ENCODE measurements at places on chromosomes 11 and 22.

DNA sequence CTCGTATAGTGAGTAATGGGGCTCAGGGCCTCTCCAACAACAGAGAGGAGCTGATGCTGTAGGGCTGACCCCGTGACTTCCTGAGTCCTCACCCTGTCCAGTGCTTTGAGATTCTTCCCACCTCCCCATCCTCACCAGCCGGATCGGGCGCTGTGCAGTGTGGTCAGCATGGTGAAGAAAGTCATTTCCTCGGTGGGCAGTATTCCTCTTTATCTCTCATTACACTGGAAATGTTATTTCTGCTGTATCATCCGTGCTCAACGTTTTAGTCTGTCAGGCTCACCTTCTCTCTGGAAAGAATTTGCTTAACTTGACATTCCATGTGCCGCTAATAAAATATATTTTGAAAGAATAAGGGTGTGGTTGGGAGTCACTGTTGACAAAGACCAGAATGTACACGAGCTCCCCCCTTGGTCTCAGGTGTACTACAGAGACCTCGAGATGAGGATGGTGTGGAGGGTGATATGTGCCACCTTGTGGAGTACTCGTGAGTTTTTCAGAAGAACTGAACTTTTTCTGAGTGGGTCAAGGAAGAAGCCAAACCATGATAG lies 25.7 kb upstream of the SCGB1A1 start:
- DNase-seq, result peak; percentile 36

DNA sequence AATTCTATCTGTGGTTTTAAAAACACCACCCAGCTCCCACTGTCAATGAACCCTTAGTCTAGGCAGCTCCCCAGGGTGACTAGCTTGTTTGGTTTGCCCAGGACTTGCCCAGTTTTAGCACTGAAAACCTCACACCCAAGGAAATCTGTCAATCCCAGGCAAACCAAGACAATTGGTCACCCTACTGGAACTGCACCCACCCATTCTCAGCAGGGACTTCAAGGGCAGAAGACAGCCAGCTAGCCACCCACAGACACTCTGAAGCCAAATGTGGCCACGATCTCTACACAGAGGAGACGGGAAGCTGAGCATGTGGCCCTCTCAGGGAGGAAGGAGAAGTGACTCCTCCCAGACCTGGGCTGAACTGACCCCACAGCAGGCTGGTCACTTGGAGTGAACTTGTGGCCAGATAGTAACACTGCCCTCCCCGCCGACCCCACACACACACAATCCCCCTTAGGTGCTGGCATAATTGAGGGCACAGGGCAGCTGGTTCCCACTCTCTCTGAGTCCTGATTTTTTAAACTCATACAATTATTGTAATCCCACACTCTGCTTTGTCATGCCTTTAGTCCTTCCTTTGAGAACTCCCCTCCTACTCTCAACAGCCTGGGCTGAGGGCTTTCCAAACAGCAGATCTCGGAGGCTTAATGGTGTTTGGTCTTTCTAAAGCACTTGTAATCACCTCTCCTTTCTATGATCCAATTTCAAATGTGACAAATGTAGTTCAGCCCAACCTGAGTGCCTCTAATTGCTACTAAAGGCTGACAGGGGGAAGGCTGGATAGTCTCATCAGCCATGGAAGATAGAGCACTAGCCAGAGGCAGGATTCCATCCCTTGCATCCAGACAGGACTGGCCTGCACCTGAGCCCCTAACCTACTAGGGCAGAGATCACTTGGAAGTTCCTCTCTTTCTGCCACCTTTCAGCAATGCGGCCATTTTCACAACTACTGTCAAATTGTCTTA lies 74.7 kb upstream of the DRD2 start:
- DNase-seq, result no peak

DNA sequence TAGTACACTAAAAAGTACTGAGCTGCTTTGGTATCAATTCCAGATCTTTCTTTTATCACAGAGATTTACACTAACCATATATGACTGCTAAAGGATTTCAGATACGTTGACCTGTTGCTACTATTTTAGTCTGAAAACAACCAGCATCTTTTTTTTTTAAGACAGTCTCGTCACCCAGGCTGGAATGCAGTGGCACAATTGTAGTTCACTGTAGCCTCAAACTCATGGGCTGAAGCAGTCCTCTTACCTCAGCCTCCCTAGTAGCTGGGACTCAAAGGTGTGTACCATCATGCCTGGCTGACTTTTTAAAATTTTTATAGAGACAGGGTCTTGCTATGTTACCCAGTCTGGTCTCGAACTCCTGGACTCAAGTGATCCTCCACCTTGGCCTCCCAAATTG lies 24.2 kb upstream of the L3MBTL2 start:
- no peak for DNase-seq

DNA sequence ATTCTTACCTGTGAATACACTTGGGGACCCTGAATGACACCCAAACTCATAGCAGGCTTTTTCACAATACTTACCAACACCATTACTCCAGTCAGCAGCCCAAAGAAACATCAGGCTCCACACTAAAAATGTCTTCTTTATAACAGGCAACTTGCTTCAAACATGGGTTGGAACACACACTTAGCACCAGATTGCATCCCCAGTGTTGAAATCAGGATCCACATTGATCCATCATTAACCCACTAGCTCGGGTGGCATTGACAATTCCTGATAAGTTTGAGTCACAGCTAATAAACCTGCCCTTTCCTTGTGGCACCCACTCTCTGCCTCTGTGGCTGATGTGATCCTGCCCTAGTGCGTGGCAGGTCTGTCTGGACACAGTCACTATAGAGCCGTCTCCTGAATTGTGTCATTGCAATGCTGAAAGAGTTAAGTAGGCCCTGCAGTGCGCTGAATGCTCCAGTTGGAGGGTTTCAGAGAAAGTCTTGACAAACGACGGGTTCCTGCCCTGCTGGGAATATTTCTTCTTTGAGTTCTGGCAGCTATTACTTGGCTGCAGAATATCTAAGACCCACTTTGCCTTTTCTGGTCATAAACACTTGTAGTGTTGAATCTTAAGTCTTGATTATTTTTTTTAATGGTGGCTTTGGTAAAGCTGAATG lies 19.6 kb upstream of the C11orf96 start:
- DNase-seq, result no peak

DNA sequence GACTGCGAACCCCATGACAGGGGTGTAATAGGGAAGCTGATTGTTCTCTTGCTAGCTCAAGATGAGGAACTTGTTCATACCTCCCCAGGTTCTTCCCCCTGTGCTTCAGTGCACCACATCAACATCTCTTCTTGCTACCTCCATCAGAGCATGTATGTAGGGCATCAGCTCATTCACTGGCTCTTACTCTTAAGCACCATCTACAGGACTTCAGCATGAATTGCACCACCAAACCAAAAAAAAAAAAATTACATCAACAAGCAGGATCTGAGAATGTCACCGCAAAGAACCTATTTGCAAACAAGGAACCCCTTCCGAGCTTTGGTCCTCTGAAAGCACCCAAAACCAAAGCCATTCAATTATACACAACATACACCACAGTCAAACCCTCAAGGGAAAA lies 2226.5 kb upstream of the RAG2 start:
- peak; percentile 66 for DNase-seq

DNA sequence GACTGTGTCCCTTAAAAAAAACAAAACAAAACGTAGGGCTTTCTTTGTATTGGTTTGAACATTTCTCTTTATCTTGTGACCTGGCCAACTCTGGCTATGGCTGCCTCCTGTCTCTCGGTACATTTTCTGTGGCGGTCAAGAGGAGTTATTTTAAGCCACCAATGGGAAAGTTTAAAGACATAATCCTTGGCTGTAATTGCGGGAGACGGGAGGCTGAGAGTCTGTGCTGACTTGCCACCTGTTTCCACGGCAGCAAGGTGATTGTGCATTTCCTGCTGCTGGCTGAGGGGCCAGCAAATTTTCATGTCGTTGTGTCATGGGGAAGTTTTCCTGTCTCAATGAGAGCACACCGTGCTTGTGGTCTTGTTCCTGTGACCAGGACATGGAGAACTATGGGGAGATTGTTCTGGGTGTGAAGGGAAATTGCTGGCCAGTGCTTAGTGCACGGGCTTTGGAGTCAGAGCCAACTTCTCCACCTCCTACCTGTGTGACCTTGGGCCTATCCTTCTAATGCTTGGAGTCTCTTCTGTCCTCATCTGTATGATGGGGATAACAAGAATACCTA lies 11.0 kb downstream of the PTPRJ start:
- peak; percentile 84 for DNase-seq

DNA sequence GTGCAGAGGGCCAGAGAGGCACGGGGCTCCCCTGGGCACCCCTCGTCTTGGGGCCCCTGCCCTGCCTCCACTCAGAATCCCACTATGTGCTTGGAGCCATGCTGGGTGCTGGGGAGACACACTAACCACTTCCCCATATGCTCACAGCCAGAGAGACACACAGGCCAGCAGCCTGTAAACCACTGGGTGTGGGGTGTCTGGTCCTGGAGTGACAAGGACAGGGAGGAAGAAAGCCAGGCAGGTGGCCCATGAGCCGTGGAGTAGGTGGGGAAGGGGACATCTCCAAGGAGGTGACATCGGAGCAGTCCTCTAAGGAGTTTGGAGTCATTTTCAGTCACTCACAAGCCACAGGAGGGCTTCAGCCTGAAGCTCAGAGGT lies 58.9 kb downstream of the CDKN1C start:
- no peak for DNase-seq

DNA sequence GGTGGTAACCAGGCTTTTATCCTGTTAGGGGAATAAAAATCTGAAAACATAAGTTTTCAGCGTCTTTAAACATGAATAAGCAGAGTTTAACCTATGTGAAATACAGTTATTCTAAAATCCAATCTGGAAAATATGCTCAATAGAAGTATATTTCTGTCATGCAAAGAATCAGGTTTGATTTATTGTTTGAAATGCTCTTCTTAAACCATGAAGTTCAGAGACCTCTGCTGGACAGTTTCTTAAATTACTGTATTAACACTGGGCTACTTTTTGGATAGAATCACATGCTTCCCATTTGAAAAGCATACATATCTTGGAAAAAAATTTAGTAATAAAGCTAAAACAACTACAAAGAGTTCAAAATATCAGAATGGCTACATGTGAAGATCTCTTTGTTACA lies 25.4 kb downstream of the APIP start:
- DNase-seq, result peak; percentile 77

DNA sequence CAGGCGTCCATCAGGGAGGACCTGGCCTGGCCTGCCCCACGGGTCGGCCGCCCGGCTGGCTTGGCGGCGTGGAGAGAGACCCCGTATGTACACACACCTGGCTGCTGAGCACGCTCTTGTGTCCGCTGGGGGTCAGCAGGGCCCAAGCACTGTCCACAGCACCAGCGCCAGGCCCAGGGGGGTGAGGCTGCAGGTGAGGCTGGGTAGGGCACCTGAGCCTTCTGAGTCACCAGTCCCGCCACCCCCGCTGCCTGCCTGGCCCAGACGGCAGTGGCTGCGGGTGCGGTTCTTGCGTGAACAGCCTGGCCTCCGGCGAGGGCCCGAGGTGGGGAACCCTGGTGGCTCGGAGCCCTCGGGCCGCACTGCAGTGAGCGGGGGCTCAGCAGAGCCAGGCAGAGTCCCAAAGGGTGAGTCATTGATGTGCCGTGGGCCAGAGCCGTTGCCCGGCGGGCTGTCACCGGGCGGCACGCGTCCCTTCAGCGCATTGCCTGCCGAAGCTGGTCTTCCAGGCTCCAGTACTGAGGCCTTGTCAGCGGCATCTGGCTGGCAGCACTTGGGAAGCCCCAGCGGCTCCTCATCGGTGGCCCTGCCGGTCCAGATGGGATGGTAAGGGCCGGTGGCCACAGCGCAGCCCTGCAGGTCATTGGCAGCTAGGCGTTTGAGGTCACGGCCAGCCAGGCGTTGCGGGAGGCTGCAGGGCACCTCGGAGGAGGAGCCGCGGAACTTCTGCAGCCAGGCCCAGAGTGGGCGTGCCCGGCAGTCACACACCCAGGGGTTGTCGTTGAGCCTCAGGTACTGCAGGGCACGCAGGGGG lies 26.3 kb downstream of the RTN4R start:
- no peak for DNase-seq

All from DMS53 (cell line).